NCI-H187 (cell line): ENCODE measurements at places on chromosomes 16 and 17.

DNA sequence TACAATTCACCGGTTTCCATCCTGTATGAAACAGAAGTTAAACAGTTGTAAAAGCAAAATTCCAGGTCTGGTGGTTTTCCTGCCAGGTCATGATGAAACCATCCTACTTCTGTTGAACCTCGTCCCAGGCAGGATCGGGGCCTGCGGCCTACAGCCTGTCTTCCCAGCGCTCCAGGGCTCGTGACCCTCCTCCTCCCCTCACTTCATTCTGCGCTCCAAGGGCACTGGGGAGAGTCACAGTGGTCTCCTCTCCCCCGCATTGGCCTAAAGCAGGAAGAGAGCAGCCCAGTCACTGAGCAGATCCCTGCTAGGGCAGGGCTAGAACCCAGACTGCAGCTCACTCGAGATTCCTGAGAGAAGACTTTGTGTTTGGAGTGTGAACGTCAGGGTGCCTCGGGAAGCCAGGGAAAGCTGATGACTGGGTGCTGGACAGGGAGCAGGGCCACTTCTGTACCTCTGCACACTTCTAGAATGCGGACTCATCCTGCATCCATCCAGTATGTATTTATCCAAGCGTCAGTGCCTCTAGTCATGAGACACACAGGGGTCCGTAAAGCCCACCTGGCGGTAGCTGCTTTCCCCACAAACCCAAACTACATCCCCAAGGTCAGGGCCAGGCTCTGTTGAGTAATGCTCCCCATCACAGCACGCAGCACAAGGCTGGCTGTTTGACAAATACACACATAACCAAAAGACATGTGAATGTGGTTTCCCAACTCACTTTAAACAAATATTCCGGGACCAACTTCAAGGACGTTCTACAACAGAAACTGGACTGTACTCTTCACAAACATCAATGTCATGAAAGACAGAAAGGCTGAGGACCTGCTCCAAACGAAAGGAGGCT is 1.7 kb upstream of the ITGAE start:
- no peak for DNase-seq

DNA sequence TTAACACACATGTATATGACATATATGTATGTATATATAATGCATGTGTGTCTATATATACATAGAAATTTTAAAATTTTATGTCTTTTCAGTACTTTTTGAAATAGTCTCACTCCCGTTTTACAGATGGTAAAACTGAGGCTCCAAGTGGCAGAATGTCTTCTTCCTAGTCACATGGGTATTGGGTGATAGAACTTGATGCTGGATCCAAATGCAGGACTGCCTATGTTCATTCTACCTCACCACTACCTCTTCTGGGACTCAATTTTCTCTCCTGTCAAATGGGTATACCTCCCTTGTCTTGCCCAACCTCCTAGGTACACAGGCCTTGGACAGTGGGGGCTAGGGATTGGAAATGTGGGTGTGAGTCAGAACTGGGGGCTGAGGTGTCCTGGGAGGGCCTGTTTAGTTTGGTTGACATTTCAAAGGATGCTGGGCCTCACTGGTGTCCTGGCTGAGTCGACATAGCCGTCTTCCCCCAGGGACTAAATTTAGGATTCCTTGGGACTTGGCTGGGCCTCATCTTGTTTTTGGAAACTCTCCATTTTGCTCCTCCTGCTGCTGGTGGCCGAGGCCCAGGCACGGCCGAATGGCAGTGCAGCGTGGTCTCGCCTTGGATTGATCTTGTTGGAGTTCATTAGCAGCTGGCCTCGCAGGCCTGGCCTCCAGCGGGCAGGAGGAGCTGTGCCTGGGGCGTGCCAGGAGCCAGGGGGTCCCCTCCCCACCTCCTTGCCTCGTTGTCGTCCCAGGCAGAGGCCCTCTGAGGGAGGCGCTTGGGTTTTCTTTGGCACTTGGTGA is 25.9 kb downstream of the NKD1 start:
- DNase-seq: no peak

- DNase-seq: no peak
Observed at GRCh38 chr16:68935008-68935407, 91.7 kb downstream of the TANGO6 start.

GRCh38 chr16:85029408-85029784 is 1.8 kb downstream of the KIAA0513 start:
- no peak for DNase-seq

DNA sequence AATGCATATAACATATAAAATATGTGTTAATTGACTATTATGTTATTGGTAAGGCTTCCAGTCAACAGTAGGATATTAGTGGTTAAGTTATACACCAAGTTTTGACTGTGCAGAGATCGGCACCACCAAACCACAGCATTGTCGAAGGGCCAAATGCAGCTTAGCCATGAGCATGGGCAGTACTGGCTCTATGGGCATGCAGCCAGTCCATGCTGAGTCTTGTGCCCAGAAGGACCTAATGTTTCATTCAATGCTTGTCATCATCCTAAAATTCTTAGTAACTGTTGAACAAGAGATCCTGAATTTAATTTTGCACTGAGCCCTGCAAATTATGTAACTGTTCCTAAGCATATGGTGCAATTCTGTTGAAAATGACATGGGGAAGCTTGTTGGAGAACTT is 233.4 kb upstream of the HS3ST3A1 start:
- no peak for DNase-seq

GRCh38 chr17:29566473-29567303 is at the start of gene ABHD15:
TSS of gene ABHD15 (minus strand) at chr17:29567037. CDS start at chr17:29566966, 71 bp downstream.
- DNase-seq: no peak

GRCh38 chr16:4042581-4042980 is 73.7 kb downstream of the ADCY9 start:
- DNase-seq: no peak

GRCh38 chr17:27239046-27239445 is 54.9 kb upstream of the WSB1 start:
- no peak for DNase-seq

DNA sequence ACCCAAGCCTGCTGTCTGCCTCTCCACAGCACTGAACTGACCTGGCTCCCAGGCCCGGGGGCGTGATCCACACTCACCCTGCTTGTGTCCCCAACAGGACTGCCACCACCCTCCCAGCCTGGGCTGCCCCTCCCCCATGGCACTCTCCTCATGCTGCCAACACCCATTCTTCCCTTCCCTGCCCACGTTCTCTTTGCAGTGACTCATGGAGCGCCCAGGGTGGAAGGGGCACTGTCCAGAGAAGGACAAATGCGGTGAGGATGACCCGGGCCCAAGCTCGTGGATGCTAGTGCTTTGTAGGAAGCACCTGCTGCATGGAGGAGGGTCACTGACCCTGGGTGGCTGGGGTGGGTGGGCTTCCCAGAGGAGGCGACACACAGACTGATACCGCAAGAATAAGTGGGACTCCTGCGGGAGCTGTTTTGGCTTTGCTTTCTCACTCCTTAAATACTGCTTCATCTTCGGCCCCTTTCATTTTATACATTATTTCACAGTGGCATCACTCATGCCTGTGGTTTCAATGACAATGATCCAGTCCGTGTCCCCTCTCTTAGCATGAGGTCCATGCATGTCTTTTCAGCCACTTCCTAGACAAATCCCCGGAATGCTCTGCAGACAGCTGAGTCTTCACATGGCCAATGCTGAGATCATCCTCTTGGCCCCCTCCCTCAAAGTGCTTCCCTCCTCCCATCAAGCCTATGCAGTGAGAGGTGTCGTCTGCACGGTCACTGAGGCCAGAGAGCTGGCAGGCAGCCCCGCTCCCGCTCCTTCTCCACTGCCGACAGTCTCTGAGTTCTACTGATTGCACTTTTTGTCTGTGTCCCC is 17.6 kb downstream of the CDK5R1 start:
- no peak for DNase-seq

- no peak for DNase-seq
Observed at GRCh38 chr17:15654886-15655561, 29.1 kb downstream of the TRIM16 start.

- DNase-seq: no peak
Observed at GRCh38 chr16:88904676-88905365, 38.4 kb upstream of the PABPN1L start.

GRCh38 chr16:82758904-82759303 is 132.1 kb downstream of the CDH13 start:
- DNase-seq: no peak

- no peak for DNase-seq
Observed at GRCh38 chr16:84056933-84057332, 14.3 kb upstream of the SLC38A8 start.

- DNase-seq: peak; percentile 27
Observed at GRCh38 chr17:1077581-1077985, 80.7 kb downstream of the TIMM22 start.

- DNase-seq: no peak
Observed at GRCh38 chr16:10938321-10938720, 3.9 kb downstream of the DEXI start.

- DNase-seq: no peak
Observed at GRCh38 chr17:44906010-44906646, 6.9 kb upstream of the EFTUD2 start.

GRCh38 chr16:10003486-10003885 is 178.7 kb downstream of the GRIN2A start:
- no peak for DNase-seq

GRCh38 chr17:82802075-82802780 is 37.6 kb downstream of the ZNF750 start:
- no peak for DNase-seq

DNA sequence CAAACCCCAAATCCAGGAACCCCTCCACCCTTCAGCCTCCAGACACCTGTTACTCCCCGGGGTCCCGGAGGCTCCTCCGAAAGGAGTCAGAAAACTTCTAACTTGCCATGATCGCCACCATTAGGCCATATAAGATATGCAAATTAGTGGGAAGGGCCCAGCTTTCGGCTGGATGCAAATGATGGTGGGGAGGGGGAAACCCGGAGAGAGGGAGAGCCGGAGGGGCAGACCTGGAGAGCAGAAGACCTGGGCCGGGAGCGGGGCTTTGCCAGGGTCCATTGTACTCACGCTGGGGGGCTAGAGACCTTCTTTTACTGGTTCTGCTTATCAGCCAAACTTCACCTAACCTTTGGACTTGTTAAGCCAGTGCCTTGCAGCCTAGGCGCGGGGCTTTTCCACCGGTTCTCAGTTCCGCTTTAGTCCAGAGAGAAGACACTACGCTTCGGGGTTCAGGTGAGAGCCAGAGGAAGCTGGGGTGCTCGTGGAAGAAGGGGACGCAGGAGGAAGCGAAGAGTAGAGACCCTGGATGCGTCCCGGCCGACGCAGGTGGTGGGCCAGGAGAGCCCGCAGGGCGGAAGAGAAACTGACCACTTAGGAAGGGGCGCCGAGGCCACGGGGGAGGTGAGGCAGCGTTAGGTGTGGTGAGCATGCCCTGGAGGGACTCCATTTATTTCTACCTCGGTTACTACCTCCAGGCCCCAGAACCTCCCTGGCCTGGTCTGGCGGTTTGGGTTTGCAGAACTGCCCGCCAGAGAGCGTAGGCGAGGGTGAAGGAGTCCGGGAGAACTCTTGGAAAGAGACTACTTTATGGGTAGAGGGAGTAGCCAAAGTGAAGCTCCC is at the start of gene HNF1B:
HNF1B (minus strand) TSS at position 99 of the 840 bp plus-strand sequence. CDS start 175 bp downstream, outside the sequence.
- no peak for DNase-seq

DNA sequence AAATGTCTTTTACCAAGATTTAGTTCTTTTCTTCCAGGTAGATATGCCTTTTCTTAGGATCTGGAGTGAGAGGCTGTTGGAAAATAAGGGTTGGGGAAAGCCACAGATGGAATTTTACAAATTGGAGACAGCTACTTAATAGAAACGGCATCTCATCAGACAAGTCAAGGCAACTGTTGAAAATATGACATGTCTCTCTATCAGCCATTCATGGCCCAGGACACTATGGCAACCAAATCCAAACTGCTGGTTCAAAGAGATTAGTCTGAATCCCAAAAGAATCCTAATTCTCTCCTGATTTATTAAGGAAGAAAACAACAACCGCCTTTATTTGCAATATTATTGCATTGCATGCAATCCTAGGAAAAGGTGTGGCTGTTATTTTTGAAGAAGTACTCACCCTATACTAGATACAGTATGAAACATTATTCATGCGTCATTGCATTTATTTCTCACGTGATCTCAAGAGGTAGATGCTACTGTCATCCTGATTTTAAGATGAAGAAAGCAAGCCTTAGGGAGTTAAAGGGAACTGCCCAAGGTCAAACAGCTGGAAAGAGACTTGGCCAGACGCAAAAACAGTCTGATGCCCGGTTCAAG is 12.6 kb upstream of the CEP20 start:
- no peak for DNase-seq

GRCh38 chr16:82187829-82188228 is 17.8 kb upstream of the MPHOSPH6 start:
- DNase-seq: no peak

- DNase-seq: no peak
Observed at GRCh38 chr16:25411396-25412081, 153.9 kb upstream of the ZKSCAN2 start.

GRCh38 chr17:4947411-4948165 is 742 bp downstream of the PFN1 start:
- no peak for DNase-seq

- no peak for DNase-seq
Observed at GRCh38 chr17:5248821-5249479, 14.3 kb upstream of the SCIMP start.

DNA sequence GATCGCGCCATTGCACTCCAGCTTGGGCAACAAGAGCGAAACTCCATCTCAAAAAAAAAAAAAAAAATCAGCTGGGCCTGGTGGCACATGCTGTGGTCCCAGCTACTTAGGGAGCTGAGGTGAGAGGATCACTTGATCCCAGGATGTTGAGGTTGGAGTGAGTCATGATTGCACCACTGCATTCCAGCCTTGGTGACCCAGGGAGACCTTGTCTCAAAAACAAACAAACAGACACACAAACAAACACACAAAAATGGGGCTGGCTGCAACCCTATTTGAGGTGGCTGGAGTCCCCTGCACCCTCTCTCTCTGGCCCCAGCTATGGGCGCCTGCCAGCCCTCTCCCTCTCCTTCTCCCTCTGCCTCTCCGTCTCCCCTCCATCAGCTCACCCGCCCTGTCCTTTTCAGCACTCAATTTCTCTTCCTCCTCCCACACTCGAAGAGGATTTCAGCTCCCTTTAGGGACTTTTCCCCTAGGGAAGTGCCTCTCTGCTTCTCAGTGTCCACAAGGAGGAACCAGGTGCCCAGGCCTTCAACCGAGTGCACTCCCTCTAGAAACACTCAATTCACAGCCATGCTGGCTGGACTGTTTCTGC is 17.5 kb upstream of the TFAP4 start:
- DNase-seq: no peak

GRCh38 chr16:15539197-15539596 is 103.8 kb downstream of the MARF1 start:
- DNase-seq: no peak

- no peak for DNase-seq
Observed at GRCh38 chr16:14284371-14284770, 213.3 kb downstream of the MRTFB start.

DNA sequence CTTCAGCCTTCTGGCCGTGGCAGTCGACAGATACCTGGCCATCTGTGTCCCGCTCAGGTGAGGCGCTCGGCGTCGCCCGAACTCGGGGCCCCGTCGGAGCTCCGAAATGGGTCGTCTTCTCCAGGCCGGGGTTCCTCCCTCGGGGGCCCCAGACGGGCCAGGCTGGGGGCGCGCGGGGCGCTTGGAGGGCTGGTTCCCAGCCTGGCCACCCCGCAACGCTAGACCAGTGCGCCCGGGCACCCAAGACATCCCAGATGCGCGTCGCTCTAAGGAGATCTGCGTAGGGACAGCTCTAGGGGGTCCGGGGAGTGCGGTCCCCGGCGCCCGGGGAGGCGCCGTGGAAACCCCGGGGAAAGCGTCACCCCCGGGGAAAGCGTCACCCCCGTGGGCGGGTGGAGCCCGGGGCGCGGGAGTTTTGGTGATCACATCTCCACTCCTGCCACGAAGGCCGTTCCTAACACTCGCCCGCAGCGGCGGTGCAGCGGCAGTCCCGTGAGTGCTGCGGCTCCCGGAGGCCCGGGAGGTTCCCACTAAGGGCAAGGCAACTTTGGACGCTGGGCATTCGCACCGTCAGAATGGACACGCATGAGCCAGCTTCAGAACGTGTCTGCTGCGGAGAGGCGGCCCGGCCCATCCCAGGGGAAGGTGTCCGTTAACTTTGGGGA is 729 bp downstream of the ADORA2B start:
- DNase-seq: no peak
